Large intestine (tissue), 12 donors: ENCODE measurements at places on chromosomes 1 and 21. TPM values are rescaled to one million over a fixed set of nuclear protein-coding genes. Genes with fewer than 3 reads are reported as not detected.

DNA sequence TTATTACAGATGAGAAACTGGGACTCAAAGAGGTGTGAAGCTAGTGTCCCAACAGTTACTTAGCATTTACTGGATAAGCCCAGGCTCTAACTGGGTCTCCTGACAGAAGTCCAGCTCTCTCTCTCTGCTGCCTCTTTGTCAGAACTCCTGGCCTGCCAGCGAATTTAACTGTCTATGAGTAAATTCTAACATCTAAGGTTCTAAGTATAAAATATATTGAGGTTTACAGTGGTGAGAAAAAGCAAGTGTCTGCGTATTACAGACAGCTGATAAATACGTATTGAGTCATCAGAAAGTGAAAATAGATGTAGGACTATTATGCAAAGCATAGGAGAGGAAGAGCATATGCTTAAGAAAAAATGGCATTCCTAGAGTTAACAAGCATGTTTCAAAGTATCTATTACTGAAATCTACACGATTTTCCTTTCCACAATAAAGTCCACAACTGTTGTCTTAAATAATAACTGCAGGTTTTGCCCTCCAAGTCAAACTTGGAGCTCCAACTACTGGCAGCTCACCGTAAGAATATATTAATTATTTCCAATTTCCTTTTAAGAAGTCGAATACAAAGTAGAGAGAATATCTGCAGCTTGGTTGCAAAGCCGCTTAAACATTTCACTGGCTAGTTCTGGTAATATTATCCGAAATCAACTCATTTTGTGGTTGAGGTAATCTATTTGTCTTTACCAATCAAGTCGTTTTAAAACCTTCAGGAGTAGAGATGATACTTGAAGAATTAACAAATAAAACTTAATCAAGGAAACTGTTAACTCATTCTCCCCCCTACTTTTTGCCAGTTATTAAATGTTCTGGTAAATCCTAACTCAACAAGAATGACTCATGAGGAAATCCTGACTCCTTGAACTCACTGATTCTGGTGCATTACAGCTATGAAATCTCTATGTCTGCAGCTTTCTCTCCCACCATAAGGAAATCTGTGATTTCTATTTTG lies 1.4 kb upstream of the RGS2 start:
- peak; percentile 50 for DNase-seq

GRCh38 chr1:178477841-178478240 lies 18.9 kb downstream of the CLEC20A start:
- no peak for DNase-seq

- DNase-seq, result no peak
Observed at GRCh38 chr1:21229246-21230000, 52.7 kb upstream of the EIF4G3 start.

GRCh38 chr1:37265786-37266667 lies 208.4 kb upstream of the ZC3H12A start:
- DNase-seq, result no peak

DNA sequence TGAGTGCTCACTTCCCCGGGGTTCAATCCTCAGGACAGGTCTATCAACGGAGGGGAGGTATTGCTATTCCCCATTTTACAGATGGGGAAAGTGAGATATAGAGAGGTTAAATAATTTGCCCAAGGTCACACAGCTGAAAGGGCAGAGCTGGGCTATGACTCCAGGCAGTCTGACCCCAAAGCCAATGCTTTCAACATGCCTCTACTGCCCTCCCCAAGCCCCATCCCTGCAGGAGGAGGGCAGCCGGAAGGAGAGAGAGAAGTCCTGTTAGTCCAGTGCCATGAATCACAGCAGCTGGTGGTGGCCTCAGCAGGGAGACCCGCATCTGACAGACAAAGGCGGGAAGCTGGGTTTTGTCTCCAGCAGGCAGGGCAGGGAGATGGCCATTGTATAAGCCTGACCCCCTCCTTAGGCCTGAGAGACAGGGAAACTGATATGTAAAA lies 20.0 kb upstream of the CLIC4 start:
- DNase-seq, result no peak

C8A gene
- polyA plus RNA-seq, result 0.34 TPM
